ENCODE measurements at places on chromosomes 1 and 21.

GRCh38 chr1:232705815-232706575, 76.1 kb upstream of the SIPA1L2 start:
- DNase-seq: no peak

GRCh38 chr21:35503671-35504070, 454.6 kb upstream of the RUNX1 start:
- DNase-seq: no peak

GRCh38 chr1:54487571-54488050, 60.4 kb upstream of the ACOT11 start:
- DNase-seq: no peak

GRCh38 chr21:43812139-43812821, 22.9 kb downstream of the RRP1 start:
- DNase-seq: no peak

- DNase-seq: no peak
Observed at GRCh38 chr1:243474136-243474881, 218.5 kb downstream of the SDCCAG8 start.

GRCh38 chr1:60059468-60059867, 14.1 kb downstream of the C1orf87 start:
- DNase-seq: no peak

- DNase-seq: no peak
Observed at GRCh38 chr1:161251579-161251978, 7.0 kb upstream of the PCP4L1 start.

- DNase-seq: no peak
Observed at GRCh38 chr1:100051893-100052292, 80.8 kb downstream of the SASS6 start.

DNA sequence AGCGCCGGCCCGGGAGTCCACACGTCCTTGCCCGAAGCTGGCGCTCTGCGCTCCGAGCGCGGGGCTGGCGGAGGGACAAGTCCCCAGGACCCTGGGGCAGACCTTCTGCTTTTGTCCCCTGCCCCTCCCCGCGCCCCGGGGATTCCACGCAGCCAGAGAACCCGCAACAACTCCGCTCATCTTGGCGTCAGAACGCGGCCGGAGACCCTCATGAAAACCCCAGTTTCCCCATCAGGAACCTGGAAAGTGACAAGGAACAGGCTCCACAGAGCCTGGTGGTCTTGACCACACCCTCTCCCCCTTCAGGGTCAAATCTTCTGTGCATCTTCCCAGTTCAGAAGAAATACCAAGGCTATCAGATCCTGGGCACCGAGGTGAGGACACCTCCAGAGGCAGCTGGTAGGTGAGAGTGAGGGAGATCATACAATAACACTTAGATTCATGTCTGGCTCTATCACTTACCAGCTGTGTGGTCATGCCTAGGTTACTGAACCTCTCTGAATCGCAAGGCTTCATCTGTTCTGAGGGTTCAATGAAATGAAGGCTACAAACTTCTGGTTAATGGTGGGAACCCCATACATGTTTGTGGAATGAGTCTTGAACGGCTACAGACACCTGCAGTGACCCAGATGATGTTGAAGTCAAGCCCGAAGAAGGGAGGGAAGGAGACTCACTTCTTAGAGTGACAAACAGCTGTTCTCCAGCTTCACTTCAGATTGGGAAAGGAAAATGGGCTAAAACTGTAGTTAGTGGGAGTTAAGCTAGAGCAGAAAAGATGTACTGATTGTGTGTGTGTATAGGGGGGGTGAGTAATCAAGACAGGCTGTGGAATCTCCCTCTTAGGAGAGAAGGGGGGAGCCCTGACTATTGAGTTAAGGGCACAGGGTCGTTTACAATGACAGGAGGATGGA, 555 bp upstream of the RSPO1 start:
- no peak for DNase-seq

DNA sequence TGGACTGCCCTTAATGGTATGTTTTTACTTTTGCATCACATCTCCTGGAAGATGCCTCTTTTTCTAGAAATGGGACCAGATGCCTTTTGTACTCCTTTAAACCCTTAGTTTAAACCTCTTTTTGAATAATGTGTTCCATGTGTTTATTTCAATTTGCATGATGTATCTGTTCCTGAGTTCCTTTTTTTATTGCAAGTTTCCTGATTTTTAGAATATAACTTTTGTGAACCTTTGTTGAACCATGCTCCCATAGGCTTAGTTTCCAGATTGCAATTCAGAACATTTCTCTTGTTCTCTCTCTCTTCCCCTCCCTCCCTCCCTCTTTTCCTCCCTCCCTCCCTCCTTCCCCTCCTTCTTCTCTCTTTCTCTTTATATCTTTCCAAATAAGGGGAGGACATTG, 81.9 kb downstream of the RGL1 start:
- DNase-seq: no peak

GRCh38 chr1:58695206-58695605, 4.7 kb downstream of the MYSM1 start:
- no peak for DNase-seq

DNA sequence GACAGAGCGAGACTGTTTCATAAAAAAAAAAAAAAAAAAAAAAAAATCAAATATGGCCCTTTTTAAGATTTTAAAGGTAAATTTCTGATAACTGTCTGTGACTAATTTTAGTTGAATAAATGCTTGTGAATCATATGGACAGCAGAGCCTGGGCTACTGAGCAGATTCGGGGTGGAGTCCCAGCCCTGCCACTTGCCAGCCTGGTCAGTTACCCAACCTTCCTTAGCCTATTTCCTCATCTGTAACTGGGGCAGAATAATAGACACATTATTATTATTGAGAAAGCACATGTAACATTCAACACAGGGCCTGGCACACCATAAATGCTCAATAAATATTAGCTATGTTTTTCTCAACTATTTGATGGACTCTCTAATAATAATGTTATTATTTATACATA, 11.2 kb upstream of the H3-3A start:
- no peak for DNase-seq

DNA sequence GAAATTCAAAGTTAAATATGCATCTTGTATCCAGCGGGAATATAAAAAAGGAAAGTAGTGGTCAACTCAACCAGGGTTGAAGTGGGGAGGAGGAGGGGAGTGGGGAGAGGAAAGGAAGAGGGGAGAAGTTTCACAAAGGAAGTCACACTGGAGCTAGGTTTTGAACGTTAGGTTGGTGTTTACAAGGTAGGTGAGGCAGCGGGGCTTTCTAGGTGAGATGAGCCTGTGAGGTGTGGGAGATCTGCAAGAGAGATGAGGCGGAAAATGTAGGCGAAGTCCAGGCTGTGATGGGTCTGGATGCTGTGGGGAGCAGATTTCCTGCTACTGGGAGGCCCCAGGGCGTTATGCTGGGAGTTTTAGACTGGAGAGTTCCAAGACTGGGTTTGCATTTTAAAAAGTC, 36.1 kb upstream of the IL20 start:
- DNase-seq: peak; percentile 24

DNA sequence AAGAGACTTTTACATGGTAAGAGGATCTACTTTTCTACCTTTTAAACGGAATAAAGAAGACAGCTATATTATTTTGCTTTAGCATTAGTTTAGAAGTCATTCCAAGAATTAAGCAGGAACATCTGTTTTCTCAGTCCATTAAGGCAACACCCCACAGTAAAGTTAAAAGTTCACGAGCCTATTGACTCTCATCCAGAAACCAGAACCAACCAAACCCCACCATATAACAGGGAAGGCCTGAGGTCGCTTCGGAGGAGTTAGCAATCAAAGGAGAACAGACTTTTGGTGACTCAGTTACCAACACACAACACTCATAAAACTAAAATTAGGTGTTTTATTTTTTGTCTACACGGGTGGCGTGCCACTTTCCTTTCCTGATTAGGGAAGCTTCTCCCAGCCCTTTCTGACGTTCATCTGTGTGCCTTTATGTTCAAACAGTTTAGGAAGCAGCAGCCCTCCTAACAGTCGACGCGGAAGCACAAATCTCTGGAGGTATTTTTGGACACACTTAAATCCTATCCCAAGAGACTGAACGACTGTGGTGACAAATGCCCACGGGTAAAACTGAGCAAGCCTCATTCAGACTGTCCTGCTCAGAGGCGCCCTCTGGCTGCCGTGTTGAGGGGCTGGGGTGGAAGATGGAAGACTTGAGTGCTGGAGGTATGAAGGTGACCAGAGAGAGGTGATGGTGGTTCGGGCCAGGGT, 8.6 kb upstream of the PLA2G2C start:
- DNase-seq: peak; percentile 68

DNA sequence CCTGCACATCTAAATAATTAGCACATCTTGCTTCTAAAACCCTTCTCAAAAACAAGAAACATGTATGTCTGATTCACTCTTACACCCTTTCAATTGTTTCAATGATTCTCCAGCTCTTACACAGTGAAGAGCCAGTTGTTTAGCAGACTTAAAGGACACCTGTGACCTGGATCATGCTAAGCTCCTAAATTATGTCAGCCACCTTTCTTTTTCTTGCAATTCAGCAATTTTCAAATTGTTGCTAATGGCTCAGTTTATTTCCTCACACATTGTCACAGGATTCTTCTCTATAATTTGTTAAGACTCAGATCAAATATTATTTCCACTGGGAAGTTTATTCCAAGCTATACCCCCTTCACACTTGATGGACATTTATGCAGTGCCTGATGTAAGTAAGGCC, 413.2 kb downstream of the PLA2G4A start:
- DNase-seq: no peak

GRCh38 chr1:47448462-47449222, 10.8 kb downstream of the FOXD2 start:
- peak; percentile 3 for DNase-seq

GRCh38 chr1:154851392-154852177, 18.5 kb downstream of the KCNN3 start:
- no peak for DNase-seq

DNA sequence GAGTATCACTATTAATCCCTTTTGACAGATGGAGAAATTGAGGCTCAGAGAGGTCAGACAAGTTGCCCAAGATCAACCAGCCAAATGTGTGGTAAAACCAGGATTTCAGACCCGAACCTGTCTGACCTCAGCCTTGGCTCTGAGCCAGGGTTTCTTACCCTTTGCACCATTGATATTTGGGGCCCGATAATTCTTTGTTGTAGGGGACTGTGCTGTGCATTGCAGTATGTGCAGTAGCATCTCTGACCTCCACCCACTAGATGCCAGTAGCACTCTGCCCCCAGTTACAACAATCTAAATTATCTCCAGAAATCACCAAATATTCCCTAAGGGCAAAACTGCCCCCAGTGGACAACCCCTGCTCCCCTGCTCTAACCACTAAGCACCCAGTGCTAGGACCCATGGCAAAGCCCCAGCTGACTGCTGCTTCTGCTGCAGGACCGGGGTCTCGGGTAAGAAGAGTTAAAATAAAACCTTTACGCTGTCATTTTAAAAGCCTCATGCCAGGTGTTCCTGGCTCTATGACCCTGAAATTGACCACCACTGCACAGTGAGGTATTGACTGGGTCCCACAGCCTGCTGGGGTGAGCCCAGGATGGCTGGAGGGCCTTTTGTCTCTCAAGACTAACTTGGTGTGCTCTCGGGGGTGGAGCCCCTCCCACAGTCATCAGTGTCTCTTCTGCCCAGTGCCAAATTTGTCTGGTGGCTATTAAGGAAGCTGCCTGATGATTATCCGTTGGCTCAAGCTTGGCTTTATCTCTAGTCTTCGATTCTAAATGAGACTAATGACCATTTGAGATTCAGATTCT, 5.6 kb upstream of the MAN1C1 start:
- DNase-seq: no peak

GRCh38 chr1:93668121-93668520, 13.5 kb downstream of the BCAR3 start:
- DNase-seq: no peak

DNA sequence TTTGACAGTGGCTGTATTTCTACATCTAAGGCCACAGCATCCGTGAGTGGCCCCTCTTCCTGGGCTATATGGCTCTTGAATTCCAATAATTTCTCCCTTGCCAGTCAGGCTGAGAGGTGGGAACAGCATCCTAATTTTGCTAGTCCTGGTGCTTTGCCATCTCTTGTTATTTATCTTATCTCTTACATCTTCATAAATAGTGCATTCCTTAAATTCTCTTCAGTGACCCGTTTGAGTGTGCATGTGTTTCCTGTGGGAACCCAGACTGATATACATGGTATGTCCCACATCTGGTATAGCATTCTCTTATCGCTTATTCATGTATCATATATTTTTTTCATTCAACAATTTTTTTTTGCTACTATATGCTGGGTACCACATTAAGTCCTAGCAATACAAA, 9.9 kb downstream of the S100A11 start:
- DNase-seq: no peak

- DNase-seq: no peak
Observed at GRCh38 chr1:232459087-232459486, 170.8 kb downstream of the SIPA1L2 start.

DNA sequence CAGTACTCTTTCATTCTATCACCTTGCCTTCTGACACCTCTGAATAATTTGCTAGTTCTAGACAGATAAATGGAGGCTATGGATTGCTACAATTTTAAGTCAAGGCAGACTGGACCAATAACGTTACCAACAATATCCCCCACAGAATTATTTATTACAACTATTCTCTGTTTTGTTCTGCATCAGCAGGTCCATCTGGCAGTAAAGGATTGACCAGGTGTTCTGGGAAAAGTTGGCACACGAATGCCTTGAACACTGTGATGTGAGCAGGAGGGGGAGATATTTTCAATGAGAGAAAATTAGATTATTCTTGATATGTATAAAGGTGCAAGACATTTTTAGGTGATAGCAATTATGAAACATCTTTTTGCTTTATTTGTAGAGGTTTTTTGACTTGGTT, 718.8 kb upstream of the TMPRSS15 start:
- DNase-seq: no peak

GRCh38 chr1:101137144-101138126, 99.4 kb upstream of the S1PR1 start:
- DNase-seq: no peak
